Fibroblast of pulmonary artery (primary cell): ENCODE measurements at places on chromosomes 7 and 10.

DNA sequence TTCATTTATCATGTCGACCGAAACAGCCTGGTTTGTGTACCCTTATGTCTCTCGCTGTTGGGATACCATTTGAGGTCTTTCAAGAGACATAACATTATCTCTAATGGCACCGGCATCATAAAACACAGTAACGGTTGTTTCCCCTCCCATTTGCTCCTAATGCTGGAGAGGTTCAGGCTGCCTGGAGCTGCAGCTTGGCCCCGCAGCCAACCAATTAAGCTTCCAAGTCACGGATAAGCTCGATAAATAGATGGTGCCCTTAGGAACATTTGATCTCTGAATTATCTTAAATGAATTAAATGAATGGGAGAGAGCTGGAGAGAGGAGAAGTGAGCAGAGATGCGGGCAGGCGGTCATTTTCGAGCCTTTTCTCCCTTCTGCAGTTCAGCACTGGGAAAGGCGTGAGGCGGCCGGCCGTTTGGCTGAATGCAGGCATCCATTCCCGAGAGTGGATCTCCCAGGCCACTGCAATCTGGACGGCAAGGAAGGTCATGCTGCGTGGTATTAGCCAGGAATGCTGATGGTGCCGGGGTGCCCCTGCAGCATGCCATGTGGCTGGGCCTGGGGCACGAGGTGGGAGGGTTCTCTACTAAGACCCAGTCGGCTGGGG lies 12.6 kb downstream of the CPA4 start:
- no peak for DNase-seq

- no peak for DNase-seq
These were observed 107.0 kb upstream of the PDE1C start for GRCh38 chr7:32177232-32177631.

DNA sequence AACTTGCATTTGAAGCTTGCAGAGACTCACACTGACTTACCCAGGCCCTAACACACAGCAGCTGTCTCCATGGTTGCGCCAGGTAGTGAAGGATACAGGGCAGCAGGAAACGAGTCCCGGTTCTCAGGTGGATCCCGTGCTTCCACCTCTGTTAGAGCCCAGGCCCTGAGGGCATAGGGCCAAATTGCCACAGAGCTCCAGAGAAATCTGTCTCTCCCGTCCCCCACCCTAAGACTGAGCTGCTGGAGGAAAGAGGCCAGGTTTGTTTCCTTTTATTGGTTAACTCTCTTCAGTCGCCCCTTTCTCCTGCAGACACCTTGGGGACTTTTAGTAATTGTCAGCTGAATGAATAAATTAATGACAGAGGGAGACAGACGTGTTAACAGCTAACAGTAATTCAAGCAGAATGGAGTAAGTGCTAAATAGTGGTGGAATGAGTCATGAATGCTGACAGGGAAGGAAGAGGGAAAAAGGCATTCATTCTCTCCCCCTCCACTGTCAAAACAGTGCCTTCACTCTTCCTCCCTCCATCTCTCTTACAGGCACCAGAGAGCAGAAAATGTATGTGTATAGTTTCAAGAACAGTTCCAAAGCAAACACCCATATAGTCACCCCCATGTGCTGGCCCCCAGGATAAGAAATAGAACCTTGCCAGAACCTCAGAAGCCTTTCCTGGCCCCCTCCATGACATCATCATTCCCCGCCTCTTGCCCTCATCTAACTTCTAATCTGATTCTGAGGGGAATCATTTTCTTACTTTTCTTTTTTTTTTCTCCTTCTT lies 16.8 kb upstream of the DLG5 start:
- peak; percentile 76 for DNase-seq

- DNase-seq = no peak
These were observed 20.2 kb downstream of the WIPF3 start for GRCh38 chr7:29826530-29826822.

DNA sequence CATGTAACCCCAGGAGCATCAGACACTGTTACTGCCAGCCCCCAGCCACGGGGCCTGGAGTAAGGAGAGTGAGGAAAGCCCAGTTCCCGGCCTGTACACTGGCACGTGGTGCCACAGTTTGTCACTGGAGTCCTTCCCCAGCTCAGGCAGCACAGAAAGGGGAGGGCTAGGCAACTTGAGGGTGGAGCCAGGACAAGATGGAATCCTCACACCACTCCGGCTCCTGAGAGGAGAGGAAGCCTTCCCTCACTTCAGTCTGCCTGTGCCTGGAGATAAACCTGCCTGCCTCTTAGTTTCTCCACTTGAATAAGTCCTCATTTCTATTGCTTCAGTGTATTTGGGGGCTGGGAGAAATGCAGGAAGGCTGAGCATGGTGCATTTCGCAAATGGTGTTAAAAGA lies 176.0 kb downstream of the KIAA1217 start:
- DNase-seq = no peak

- DNase-seq = peak; percentile 71
These were observed 102.2 kb downstream of the MYOF start for GRCh38 chr10:93379731-93380575.

- DNase-seq = no peak
These were observed 67.6 kb downstream of the FAM53B start for GRCh38 chr10:124676416-124677062.

- DNase-seq = peak; percentile 29
These were observed 455 bp downstream of the CUL2 start for GRCh38 chr10:35089611-35090161.

DNA sequence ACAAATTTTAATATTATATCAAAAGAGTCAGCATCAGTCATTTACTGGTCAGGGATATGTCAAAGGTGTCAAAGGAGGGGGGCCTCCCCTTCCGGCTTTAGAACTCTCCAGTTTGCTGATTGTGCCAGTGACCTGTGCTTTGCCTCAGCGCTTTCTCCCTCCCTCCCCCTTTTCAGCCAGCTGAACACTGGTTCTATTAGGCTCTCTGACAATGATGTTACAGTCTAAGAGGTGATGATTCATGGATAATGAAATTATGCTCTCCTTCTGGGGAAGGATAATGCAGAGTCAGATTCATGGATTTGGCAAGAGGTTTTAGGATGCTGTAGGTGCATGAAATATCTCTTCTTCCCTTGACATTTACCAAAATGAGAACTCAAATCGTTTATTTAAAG lies 6.1 kb downstream of the LRRTM3 start:
- no peak for DNase-seq
